OCI-LY7 (cell line): ENCODE measurements at places on chromosomes 5 and 9.
A peak's percentile ranks its signal among the peaks of the same experiment; 100 is the strongest.

DNA sequence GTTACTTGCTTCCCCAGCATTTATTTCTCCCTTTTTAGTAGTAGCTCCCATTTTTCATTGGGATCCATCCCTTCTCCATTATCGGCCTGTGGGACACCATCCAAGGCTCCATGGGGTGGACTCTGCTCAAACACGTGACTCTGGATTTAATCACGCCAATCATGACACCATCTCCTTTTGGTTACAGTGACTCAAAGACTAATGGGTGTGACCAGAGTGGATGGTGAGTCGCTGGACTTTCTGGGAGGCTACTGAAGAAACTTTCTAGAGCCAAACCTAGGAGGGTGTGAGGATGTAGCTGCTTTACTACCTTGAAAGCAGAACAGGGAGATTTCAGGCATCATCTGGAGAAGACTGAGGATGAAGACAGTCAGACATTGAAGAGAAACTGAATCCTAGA is 93.1 kb downstream of the PJA2 start:
- no peak for DNase-seq

DNA sequence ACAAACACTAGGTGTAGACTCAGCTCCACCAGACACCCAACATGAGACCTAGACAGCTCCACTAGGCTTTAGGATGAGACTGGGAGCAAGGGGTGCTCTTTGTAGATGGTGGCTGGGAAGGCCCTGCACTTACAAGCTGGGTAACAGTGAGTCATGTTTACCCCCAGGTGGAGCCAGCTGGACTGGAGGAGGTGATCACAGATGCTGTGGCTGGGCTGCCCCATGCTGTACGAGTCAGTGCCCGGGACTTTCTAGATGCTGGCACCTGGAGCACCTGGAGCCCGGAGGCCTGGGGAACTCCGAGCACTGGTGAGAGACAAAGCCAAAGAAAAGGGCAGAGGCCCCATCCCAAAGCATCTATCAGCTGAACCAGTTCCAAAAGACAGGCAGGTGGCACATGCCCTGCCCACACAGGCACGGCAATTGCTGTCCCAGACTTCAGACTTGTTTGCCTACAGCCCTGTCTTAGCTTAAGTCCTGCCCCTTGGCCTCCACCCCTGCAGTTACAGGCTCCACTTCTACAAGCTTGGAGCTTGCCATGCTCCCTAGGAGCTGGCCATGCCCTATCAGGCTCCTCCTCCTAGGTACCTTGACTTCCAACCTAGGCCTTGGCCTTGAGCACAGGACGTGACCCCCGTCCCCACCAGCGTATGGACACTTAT is 2.7 kb downstream of the CCL27 start:
- DNase-seq: peak; percentile 10

DNA sequence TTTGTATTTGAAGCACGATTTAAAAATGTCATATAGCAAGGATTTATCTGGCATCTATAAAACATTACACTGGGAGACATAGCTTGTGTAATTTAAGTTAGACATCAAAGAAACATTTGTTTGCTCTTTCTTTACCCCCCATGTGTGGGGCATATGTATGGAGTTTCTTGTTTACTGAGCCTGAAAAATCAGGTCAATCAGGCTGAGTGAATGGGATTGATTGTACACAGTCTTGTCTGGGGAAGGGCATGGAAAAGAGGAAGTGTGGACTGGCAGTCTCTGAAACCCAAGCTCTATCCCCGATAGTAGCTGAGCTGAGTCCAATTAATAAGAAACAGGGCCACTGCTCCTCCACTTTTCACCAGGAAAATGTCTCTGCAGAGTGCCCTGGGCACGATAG is 49.4 kb downstream of the SLC46A2 start:
- no peak for DNase-seq

DNA sequence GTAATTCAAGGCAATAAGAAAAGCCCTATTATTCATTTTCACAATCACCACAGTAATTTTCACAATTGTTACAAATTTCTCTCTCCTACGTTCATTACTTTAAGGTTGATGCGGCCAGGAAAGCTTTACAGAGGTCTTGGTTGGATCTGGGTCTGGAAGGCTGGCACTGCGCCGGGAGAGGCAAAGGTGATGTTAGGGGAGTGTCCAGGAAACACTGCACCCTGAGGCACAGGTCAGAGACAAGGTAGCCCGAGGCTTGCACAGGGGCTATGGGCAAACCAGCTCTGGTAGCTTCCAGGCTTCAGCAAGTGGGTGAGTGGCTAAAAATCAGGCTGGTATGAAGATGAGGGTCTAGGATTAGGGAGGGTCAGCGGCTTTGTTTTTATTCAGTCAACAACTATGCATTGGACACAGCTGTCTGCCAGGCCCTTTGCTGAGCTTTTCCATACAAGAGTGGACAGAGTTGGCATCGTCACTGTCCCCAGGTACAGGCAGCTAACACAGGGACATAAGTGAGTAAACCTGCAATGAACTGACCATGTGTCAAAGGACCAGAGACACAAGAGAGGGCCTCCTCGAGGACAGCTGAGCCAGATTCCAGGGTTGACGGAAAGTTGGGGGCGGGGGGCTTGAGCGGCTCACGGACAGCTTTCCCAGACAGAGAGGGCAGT is 12.4 kb upstream of the TENT4A start:
- DNase-seq: no peak

GRCh38 chr9:134062461-134063087 is 5.3 kb downstream of the BRD3 start:
- DNase-seq: no peak

DNA sequence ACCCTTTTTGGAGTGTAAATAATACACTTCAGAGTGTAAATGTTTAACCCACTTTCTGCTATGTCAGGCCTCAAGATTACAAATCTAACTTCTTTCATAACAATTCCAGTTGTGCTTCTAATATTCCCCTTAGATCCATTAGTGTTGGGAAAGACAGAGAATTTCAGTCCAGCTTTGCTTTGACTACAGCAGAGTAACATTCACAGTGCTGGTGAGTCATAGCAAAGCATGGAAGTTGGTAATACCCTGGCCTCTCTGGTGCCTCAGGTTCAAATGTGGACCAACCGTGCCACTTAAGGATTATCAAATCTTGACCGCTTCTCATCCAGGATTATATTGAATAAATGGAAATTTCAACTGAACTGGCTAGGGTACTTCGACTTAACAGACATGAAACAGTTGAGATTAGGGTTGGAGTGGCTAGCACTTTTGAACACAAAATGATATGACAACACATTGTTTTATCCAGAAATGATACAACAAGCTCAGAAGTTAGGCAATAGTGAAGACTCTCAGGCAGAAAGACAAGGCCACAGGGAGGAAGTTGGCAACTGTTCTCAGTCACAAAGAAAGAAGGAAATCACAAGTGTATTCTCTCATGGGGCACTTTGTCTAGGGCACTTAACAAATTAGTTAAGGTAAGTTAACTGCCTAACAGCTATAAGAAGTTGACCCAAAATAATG is 24.4 kb upstream of the RASA1 start:
- no peak for DNase-seq

GRCh38 chr5:92665506-92665905 is 915.5 kb downstream of the NR2F1-AS1 start:
- no peak for DNase-seq

GRCh38 chr5:170126626-170127025 is 20.9 kb downstream of the FOXI1 start:
- DNase-seq: no peak

DNA sequence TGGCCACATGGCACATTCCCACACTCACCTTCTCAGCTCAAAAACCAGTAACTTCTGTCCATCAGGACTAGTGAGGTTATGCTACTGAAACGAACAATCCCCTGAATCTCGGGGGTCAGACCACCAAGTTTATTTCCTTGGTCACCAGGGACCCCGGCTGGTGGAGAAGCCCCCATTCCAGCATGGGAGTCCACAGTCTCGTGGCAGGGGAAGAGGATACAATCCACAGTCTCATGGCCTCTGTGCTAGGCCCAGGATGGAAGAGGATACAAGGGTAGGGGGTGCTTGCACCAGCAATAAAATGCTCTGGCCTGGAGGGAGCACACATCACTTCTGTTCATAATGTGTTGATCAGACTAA is 7.4 kb upstream of the CARD19 start:
- DNase-seq: no peak

GRCh38 chr5:16617274-16617968 is 624 bp upstream of the RETREG1 start:
- no peak for DNase-seq
